ENCODE measurements at places on chromosomes 2 and 18.

GRCh38 chr2:37686792-37687526, 15.5 kb upstream of the CDC42EP3 start:
- no peak for DNase-seq

- no peak for DNase-seq
Observed at GRCh38 chr2:56008661-56009431, 85.3 kb upstream of the EFEMP1 start.

DNA sequence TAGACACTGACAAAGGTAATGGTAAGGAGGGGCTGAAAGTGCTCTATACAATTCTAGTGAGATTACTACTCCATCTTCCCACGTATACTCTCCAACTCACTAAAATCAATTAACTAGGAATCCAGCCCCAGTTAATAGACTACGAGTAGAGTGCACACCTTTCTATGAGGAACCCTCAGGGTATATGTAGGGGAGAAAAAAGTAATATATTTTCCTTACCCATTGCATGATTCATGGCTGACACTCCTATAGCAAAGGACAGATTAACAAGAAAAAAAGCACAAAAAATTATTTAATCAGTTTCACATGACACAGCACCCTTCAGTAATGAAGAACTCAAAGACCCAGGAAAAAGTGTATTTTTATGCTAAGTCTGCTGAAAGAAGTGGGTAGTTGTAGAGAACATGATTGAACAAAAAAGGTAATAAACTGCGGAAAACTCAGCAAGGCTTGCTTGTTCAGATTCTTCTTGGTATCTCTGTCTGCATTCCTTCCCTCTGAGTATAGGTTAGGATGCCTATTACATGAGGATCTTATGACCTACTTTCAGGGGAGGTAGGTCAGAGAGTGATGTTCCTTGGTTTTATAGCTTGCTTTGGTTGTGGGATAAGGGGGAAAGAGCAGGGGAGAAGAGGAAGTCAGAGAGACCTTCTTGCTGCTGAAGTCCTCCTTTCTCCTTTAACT, 342.0 kb upstream of the DLGAP1 start:
- DNase-seq = no peak

- DNase-seq = no peak
Observed at GRCh38 chr2:99754210-99754609, 264.4 kb upstream of the REV1 start.

GRCh38 chr18:68288408-68288807, 426.5 kb downstream of the TMX3 start:
- no peak for DNase-seq

- no peak for DNase-seq
Observed at GRCh38 chr2:151543876-151544275, 134.2 kb downstream of the RIF1 start.

GRCh38 chr2:227674485-227674884, 7.9 kb downstream of the SCYGR5 start:
- DNase-seq = no peak

GRCh38 chr2:219406861-219407230, 11.3 kb upstream of the DES start:
- no peak for DNase-seq

Measured in RPMI8226 (cell line).